Stomach (tissue), 19 donors: ENCODE measurements at places on chromosomes 11 and 22. TPM values are rescaled to one million over a fixed set of nuclear protein-coding genes. Genes with fewer than 3 reads are reported as not detected.

DNA sequence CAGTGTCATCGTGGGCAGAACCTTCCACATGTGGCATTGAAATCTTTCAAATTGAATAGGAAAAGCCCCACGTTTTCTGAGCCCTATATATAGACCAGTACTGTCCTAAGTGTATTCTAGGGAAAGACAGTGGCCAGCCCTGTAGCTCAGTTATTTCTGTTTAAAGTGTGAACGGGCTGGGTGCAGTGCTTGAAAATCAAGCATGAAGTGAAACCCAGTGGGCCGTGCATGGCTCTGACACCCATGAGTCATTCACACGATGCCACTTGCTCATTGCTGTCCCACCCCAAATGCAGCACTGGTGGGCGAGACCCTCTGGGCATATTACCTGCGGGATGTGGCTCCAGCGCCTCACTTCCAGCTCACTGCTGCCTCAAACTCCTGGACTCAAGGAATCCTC lies 29.8 kb upstream of the CCDC188 start:
- no peak for DNase-seq

GRCh38 chr11:117425679-117426296 lies 98.1 kb downstream of the CEP164 start:
- DNase-seq = no peak

The FAM83F gene
- 17.4 TPM for total RNA-seq

DNA sequence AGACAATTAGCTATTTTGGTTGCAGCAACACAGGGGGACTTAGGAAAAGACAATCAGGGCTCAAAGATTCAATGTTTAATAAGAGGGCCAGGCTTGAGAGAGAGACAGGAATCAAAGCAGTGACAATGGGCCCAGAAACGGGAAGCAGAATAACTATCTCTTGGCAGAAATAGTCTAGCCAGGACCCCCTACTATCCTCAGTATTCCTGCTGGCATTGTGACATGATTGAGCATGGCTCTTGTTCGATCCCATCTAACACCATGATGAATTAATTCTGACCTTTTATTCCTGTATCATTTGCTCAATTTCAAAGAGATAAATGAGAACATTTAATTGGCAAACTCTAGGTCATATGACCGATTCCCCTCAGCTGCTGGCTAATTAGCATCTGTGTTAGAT lies 12.8 kb upstream of the ANO5 start:
- no peak for DNase-seq

- no peak for DNase-seq
Measured at GRCh38 chr22:35697142-35697541, 20.5 kb upstream of the APOL5 start.

The OR6T1 gene
- total RNA-seq = not detected

- no peak for DNase-seq
Measured at GRCh38 chr22:43295173-43295572, 48.0 kb downstream of the SCUBE1 start.

DNA sequence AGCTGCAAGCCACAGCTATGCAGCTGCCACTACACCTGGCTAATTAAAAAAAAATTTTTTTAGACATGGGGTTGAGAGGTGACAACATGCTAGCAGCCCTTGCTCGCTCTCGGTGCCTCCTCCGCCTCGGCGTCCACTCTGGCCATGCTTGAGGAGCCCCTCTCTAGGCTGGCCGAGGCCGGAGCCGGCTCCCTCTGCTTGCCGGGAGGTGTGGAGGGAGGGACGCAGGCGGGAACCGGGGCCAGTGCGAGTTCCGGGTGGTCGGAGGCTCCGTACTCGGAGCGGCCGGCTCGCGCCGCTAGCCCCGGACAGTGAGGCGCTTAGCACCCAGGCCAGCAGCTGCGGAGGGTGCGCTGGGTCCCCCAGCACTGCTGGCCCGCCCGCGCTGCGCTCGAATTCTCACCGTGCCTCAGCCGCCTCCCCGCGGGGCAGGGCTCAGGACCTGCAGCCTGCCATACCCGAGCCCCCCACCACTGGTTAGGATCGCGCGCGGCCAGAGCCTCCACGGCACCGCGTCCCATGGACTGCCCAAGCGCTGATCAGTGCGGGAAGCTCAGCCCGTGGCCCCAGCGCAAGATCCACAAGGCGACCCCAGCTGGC lies 10.7 kb downstream of the MYO18B start:
- DNase-seq = no peak

DNA sequence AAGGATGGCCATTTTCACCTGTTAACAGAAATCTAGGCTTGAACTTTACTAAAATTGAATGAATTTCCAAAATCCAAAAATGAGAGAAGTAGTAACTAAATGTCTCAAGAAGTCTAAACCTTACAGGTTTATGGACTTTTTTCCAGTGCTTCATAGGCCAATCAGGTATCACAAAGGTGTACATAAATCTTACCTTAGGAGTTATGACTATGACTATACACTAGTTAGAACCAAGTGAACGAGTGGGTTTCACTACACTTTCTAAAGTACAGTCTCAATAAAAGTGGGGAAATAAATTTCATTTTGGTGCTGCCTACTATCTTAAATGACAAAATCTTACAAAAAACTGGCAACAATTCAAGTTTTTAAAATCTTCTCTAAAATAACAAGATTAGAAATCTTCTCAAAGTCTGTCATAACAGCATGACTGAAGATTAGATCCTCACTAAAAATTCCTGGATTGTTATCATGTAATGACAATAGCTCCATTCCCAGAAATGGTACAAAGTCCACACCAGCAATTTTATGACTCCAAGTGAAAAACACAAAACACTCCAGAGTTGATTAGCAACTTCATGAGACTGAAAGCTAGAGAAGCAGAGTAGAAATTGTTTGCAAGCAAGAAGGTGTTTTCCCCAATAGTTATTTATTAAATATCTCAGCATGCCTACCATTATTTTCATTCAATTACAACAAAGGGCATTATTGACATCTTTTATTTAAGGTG lies 20.9 kb downstream of the SOX6 start:
- DNase-seq = no peak

DNA sequence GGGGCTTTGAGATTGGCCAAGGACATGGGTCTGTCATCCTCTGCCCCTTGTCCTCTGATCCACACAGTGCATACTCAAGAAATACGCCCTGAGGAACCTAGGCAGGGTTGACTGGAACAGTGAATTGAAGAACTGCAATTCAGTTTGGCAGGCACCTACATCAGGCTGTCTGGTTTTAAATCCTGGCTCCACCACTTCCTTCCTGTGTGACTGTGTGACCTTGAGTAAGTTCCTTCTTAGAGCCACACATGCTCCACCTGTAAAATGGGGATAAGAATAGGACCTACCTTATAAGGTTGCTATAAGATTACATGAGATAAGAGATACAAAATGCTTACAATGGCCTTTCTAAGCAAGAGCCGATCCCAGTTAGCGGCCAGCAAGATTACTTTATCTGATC lies 15.8 kb upstream of the TCF20 start:
- DNase-seq = no peak

DNA sequence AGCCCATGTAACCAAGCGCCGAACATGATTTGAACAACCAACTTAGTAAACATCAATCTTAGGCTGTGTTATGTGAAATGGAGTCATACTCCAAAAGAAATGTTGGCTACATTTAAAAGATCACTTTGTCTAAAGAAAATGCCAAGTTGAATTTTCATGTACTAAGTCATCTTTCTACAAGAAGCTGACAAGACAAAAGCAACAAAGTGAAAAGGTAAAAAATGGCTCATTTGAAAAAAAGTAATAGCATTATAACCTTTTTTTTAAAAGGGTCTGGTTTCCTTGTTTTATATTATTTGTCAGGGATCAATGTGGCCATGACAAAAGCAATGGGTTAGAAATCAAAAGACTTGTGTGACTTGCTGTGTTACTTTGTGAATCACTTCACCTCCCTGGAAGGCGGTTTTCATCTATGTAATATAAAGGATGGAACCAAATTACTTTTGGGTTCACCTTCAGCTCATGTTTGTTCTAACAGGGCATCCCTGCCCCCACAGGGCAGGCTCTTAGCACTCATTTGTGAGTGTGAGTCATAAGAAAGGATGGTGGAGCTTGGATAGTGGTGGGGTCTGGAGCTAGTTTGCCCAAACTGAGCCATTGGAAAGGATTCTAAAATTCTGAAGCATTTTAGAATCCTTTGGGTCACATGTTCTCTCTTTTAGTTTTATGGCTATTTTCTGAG lies 131.9 kb upstream of the MTMR2 start:
- DNase-seq = no peak

The RIBC2 gene
- total RNA-seq = 0.55 TPM

DNA sequence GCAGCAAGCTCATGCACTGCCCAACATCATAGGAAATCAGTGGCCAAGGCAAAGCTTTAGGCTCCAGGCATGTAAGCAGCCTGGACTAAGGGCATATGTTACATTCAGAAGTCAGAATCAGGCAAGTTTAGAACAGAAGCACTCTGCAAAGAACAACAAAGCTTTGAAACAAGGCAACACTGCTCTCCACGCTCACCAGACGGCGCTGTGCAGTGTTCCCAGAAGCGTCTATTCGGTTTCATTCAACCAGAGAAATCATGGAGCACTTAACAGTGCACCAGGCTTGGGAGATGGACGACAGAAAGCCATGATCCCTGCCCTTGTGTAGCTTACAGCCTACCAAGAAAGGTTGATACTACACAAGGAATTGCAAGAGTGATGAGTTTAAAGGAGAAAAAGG lies 555.8 kb downstream of the BUD13 start:
- DNase-seq = peak; percentile 66

DNA sequence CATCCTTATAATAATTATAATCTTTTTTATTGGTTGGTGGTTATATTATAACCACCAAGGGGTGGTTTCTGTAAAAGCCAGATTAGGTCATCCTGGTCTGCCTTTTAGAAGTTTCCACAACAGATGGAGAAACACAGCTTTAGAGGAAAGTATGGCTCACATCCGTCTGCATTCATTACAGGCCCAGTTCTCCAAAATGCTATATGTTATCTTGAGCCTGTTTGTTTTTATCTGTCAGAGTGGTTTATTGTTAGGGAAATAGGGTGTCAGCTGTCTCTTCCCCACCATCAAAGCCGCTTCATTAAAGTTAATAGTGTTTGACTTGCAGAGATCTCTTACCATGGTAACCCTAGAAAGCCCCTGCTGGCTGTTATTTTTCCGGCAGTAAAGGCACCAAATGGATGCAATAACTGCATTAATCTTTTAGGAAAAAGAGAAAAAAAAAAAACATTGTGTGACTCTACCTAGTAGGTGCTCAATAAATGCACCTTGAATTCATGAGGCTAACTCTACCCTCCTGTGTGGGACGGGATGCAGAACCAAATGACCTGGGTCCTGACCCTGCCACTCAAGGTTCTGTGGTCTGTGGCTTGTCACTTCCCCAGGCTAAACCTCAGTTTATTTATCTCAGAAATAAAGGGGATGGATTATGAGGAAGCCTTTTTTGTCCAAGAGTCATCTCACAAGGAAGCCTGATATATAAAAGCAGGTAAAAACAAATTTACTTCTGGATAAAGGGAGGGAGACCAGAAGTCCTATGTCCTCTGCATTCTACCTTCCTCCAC lies 118.3 kb downstream of the WT1 start:
- no peak for DNase-seq

The SYT12 gene
- total RNA-seq = not detected

- no peak for DNase-seq
Measured at GRCh38 chr11:244376-244775, 7.6 kb downstream of the PSMD13 start.

DNA sequence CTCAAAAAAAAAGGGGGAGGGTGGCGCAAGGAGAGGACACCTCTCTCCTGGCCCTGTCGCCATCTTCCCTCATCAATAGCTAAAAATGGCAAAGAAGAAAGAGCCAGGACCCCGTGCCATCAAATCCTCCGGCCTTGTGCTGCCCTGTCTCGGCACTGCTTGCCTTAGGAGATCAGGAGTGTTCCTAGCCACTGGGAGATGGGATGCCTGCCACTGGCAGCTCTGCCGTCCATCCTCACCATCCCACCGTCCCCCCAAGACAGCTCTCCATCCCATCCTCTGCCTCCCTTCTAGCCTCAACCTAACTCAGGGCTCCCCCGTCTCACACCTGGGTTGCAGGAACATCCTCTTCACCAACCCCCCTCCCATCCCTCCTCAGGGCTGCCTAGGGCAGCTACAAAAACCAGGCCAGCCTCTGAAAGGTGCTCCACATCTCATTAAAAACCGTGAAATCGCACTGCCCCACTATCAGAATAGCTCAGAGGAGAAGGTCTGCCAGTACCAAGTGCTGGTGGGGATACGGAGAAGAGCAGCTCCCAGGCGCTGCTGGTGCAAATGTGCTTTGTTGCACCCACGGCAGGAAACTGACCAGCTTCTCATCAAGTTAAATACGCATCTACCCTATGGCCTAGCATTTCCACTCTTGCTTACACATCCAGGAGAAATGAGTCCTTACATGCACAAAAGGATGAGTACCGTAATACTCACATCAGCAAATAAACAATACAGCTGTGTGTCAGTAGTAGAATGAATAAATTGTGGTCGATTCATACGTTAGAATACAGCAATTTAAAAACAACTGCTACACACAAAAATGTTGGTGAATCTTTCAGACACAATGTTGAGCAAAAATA lies 31.7 kb upstream of the GCAT start:
- no peak for DNase-seq

DNA sequence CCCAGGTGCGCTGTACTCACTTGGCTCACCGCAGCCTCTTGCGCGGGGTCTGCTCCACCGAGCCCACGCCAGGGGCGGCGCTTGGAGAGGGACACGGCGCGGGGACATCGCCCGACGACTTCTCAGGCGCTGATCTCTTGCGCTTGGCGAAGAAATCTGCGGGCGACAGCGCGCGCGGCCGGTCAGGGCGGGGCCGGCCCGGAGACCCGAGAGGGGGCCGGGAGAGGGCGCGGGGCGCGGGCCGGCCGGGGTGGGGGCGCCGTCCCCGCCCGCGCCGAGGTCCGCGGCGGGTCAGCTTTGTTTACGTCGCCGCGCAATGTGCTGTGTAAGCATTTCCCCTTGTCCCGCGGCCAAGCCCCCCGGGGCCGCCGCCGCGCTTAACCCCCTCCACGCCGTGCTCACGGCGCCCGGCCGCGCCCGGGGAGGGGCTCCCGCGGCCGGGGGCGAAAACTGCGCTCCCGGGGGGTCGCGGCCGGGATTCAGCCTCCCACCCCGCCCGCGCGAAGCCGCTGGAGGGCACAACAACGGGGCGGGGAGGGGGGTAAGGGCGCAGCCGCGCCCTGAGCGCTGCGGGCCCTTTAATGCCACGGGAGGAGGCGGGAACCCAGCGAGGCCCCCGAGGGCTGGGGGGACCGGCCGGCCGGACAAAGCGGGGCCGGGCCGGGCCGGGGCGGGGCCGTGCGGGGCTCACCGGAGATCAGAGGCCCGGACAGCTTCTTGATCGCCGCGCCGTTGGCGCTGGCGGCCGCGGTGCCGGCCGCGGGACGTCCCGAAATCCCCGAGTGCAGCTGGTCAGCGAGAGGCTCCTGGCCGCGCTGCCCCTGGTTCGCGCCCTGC lies 1.4 kb downstream of the CDKN1C start:
- DNase-seq = peak; percentile 78

DNA sequence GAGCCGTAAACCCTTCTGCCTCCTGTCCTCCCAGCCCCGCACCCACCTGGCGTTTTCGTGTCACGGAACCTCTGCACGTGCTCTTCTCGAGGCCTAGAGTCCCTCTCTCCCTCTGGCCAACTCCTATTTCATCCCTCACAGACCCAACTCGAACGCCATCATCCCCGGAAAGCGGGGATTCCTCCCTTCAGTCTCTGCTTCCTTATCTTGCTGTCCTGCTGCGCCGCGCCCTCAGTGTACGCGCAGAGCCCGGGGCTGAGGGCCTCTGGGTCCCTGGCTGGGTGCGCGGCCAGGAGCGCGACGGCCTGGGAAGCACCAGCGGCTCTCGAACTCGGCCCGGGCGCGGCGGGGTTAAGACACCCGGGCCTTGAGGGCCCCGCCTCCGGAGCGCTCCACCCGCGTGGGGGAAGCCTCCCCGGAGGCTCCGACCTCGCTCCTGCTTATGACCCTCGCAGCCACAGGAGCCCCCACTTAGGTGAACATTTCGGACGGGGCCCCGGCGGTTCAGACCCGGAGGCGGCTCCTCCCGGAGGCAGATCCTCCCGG lies 398 bp upstream of the ATG16L2 start:
- peak; percentile 93 for DNase-seq
